ENCODE measurements at places on chromosomes 7 and 10.

- no peak for DNase-seq
Measured at GRCh38 chr7:55249332-55249731, 115.8 kb upstream of the LANCL2 start.

- DNase-seq = peak; percentile 79
Measured at GRCh38 chr7:30771174-30771879, at the start of gene MINDY4. MINDY4 (plus strand) TSS chr7:30771417; CDS start chr7:30771494, 77 bp downstream.

GRCh38 chr7:97317575-97317974, 200.1 kb downstream of the SDHAF3 start:
- DNase-seq = no peak

- DNase-seq = peak; percentile 37
Measured at GRCh38 chr10:53843736-53844362, 957.2 kb downstream of the PCDH15 start.

GRCh38 chr7:127782654-127783559, 130.9 kb downstream of the SND1 start:
- no peak for DNase-seq

All from right lung (tissue), 10 donors.